ENCODE measurements at places on chromosomes 11 and 22. TPM values are rescaled to one million over a fixed set of nuclear protein-coding genes. Genes with fewer than 3 reads are reported as not detected.

GRCh38 chr11:109789901-109790300, 303.3 kb upstream of the ZC3H12C start:
- DNase-seq = no peak

DNA sequence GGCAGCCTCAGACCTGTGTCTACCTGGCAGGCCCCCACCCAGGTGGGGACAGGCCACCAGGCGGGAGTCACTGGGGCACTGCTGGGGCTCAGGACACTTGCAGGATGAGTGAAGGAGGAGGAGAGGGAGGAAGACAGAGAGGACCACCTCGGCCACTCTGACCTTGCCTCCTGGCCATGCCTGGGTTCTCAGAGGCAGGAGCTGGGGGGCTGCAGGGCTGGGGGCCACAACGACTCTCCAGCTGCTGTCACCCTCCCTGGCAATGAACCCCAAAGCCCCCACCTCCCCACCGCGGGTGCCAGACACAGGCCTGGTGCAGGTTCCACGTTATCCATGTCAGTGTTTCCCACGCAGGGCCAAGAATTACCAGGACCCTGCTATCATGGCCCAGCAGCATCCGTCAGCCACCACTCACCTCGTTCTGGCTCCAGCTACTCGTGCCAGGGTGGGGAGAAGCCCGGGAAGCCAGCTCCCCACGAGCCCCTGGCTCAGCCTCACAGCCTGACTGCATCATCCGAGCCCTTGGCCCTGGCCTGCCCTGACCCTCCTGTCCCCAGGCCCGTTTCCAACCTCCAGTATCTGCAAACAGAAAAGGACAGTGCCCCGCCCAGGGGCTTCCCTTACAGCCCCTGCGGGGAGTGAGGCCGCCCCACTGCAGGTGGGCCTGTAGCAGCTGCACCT, 62.4 kb downstream of the BRD1 start:
- DNase-seq = no peak

- DNase-seq = no peak
These were observed 1.7 kb downstream of the SAMM50 start for GRCh38 chr22:43956805-43957463.

Gene MYBPC3
- not detected for total RNA-seq

Gene NCR3LG1
- total RNA-seq = 4.3 TPM

- no peak for DNase-seq
These were observed 104.6 kb downstream of the ATXN10 start for GRCh38 chr22:45776313-45776585.

DNA sequence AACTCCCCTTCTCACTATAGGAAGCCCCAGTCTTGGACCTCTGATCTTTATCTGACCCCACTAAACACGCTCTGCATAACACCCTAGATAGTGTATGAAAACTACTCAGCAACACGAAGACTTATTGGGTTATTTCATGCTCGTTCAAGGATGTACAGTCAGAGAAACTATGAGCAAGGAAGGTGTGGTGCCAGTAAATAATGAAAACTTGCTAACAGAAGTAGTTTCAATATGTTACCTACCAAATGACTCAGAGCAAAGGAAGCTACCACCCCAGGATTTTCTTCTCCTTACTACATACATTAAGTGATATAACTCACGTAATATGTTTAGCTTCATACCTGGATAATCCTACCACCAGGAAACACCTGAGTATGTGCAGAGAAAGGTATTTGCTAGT, 25.9 kb upstream of the LYVE1 start:
- no peak for DNase-seq

Measured in breast epithelium (tissue), 4 donors.